Urinary bladder (tissue), 4 donors: ENCODE measurements at places on chromosomes 5 and 9. TPM values are rescaled to one million over a fixed set of nuclear protein-coding genes. Genes with fewer than 3 reads are reported as not detected.

DNA sequence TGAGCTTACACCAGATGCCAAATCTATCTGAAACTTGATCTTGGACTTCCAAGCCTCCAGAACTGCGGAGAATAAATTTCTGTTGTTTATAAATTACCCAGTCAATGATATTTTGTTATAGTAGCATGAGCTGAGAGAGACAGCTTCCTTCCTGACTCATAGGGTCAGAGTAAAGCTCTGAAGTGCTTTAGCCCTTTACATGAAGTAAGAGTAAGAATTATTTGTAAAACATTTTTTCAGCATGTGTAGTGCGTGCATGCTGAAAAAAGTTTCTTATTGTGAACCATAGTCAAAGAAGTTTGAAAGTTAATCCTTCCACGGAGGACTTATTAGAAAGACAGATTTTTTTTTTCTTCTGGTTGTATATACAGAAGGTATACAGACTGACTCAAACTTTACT lies 172.4 kb downstream of the DMRT2 start:
- DNase-seq: no peak

DNA sequence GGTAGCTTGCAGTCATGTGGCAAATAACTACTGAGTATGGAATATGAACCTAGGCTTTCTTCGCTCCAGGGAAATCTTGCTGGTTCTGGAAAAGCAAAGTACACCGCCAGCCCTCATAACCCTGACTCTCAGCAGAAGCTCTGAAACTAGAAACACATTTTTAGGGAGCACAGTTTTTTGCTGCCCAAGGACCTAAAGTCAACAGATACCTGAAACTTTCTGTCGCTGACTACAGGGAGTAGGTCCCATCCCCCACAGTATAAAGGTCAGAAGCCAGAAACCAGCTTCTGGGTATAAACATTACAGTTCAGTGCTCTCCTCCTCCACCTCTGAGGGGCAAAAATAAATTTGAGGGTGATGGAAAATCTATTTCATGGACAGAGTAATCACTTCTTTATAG lies 3.0 kb downstream of the ATOX1 start:
- DNase-seq: no peak

DNA sequence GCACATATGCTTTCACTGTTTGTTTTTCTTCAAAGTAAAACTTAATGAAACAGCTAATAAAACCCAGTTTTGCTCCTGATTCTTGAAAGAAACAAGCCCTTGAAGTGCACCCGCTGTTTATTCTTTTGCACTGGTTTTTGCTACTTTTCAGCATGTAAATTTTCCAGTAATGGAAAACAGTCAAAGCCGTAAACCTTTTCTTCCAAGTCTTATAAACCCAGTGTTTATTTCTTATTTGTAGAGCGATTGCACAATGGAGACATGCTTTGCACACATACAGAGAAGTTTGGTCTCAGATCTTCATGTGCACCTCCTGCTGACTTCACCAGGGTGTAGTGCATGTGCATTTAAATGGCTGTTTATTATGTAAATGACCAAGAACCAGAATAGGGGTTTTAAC lies 51.8 kb downstream of the ATG10 start:
- DNase-seq: no peak

DNA sequence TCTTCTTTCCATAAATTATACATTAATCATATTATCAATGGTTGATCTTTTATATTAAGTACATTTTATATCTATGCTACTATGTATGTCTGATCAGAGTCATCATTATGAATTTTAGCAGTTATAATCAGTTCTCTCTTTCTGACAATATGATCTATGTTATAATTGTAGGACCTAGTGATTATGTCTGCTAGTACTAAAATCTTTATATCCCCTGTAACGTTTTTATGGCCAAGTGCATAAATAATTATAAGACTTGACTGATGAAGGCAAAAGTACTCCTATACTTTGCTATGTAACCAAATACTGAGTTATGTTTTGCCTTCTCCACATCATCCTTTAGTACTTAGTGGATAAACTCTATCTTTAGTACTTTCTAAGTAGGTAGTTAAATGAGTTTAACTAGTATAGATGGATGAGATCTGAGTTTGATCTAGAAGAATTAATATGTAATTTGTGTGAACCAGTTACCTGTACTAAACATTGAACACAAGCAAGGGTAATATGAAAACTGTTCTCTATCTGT lies 75.4 kb downstream of the SLF1 start:
- no peak for DNase-seq

GRCh38 chr9:125850763-125851162 lies 103.6 kb downstream of the PBX3 start:
- DNase-seq: no peak

DNA sequence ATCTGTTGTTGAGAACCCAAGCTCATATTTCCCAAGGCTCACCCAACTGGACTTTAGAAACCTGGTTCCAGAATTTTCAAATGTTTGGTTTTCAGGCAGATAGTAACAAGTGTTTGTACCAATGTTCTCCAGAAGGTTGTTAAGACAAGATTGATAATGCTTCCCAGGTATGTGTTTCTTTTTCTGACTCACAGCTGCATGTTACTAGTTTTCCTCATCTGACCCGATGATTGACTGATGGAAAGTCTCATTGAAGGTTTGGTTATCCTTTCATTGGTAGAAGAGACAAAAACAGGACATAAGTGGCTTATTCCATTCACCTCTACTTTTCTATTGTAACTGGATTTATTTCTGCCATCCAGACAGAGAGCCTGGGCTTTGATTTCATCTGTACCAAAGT lies 10.4 kb downstream of the BASP1 start:
- DNase-seq: no peak

DNA sequence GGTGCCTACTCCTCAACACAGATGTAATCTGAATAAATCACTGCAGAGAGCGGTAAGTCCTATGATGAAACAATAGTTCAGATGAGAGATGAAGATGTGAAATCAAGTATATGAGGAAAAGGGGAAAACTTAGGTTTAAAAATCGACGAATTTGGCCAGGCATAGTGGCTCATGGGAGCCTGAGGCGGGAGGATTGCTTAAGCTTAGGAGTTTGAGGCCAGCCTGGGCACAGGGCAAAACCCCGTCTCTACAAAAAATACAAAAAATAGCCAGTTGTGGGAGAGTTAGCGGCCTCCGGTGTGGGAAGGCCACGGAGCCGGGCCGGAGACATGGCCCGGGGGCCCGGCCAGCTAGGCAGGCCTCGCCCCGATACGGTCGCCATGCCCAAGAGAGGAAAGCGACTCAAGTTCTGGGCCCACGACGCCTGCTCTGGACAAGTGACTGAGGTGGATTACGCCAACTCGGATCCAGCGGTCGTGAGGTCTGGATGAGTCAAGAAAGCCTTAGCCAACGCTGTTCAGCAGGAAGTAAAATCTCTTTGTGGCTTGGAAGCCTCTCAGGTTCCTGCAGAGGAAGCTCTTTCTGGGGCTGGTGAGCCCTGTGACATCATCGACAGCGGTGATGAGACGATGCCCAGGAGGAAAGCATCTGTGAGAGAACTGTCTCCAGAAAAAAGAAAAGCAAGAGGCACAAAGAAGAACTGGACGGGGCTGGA lies 62.8 kb upstream of the SUB1 start:
- DNase-seq: no peak

GRCh38 chr5:8721536-8721935 lies 824.3 kb downstream of the SEMA5A start:
- DNase-seq: no peak

GRCh38 chr9:20632705-20633104 lies 10.4 kb upstream of the MLLT3 start:
- no peak for DNase-seq

- DNase-seq: no peak
These were observed 424.7 kb upstream of the FAM174A start for GRCh38 chr5:100110497-100110896.

- no peak for DNase-seq
These were observed 2.8 kb downstream of the MELK start for GRCh38 chr9:36575411-36575882.

GRCh38 chr5:41831155-41831554 lies 39.1 kb downstream of the OXCT1 start:
- DNase-seq: no peak

DNA sequence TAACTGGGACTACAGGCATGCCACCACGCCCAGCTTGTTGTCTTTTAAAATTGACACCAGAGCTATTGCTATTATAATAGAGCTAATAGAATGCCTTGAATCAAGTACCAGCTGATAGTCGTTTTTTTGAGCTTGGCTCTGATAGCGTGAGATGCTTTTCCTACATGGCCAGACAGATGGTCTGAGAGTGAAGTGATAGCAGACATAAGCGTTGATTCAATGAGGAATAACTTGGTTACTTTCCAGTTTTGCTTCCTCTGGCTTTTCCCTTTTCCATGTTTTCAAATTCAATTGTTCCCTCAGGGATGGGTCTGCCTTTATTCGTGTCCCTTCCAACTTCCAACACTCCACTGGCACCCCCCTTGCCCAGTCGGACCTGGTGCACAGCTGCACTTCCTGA lies 15.4 kb downstream of the AGXT2 start:
- no peak for DNase-seq

- no peak for DNase-seq
These were observed 86.5 kb upstream of the PLPP1 start for GRCh38 chr5:55621229-55621628.

DNA sequence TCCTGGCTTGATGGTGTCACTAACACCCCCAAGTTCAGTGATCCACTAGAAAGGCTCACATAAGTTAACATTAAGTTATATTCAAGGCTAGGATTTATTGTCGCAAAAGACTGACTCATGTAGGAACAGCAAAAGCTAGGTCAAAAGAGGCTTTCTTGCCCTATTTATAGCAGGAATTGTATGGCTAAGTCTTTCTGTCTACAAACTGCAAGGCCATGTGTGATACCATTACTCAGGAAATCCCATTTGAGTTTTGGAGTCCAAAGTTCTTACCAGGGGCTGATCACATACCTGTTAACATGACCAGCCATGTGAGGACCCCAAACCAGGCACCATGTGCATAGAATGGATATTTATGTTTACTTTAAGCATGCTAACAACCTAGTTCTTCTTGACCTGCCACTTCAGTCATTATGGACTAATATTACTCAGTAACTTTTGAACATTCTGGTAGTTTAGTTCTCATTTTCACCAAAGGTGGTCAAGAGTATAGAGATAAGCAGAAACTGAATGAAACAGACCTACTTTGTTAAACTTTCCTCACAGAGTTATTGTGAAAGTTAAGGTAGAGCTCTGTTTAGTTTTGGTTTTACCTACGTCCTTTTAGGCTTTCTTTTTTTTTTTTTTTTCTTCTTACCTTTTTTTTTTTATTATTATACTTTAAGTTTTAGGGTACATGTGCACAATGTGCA lies 281.1 kb downstream of the FER start:
- DNase-seq: no peak

DNA sequence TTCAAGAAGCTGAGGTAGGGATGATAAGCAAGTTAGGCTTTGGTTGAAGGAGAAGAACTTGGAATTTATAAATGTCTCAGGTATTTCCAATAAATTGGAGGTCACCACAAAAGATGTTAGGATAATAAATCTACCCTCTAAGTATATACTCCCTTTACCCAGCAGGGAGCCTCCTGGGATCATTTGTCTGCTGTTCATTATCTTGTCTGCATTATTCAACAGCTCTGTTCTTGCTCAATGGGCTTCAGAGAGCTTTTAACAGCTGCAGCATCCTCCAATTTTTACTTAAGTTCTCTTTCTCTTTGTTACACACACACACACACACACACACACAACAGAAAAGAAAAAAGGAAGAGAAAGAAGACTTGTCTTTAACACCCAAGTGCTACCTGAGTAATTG lies 51.7 kb upstream of the VPS13A start:
- no peak for DNase-seq

DNA sequence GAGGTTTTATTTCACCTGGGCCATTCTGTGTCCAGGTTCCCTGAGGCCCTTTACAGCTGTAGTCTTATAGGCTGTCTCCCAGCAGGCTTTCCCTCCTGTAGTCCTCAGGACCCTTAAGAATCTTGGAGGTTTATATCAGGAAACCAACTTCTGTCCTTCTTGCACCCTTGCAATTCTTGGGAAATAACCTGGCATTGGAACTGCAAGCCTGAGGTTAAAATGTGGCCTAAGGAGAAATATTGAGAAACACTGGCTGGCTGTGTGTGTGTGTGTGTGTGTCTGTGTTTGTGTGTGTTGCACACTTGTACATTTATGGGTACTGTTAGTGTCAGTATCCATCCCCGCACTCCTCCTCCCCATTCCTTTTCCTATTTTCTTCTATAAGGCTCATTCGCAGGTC lies 168.9 kb downstream of the PAPPA start:
- no peak for DNase-seq

DNA sequence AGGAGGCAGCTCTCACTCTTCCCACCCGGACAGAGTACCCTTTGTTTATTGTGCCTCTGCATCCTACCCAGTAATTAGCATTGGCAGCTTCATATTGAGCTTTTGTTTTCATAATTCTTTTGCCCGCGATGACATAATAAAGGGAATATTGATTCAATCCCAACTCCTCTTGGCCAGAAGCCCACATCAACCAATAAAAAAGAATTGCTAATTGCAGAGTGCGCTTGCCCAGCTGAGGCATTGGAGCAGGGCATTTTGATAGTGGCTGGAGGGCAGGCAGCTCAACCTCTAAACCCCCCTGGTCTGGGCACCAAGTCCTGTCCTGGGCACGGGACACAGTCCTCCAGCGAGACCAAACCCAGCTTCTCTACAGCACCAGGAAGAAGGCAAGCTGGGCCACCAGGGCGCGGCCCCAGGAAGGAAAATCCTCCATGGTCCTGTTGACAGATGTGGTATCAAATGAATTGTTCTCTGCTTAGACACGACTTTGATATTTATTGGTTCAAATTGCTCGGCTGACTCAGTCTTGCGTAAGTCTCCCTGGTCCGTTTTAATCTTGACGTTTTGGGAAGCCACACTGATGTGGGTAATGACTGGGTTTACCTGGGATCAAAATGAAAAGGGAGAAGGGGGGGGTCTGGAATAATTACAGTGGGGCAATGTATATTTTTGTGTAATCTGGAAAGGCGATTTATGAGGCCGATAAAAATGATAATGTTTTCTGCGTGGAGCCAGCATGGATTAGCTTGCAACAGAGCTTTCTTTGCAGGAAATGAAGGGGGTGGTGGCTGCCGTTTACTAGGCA lies 220.7 kb upstream of the MSX2 start:
- peak; percentile 64 for DNase-seq

Gene PPP3R2
- 0.21 TPM for total RNA-seq

Gene GARNL3
- total RNA-seq: 58.0 TPM

Gene OR13J1
- total RNA-seq: not detected

Gene NEUROG1
- total RNA-seq: not detected

Gene PRR16
- total RNA-seq: 7.6 TPM

Gene PCDHB12
- total RNA-seq: 6.9 TPM
